Thoracic aorta (tissue), 2 donors: ENCODE measurements at places on chromosomes 2 and 18. TPM values are rescaled to one million over a fixed set of nuclear protein-coding genes. Genes with fewer than 3 reads are reported as not detected.

- no peak for DNase-seq
Measured at GRCh38 chr18:24189664-24190346, 50.9 kb downstream of the CABYR start.

DNA sequence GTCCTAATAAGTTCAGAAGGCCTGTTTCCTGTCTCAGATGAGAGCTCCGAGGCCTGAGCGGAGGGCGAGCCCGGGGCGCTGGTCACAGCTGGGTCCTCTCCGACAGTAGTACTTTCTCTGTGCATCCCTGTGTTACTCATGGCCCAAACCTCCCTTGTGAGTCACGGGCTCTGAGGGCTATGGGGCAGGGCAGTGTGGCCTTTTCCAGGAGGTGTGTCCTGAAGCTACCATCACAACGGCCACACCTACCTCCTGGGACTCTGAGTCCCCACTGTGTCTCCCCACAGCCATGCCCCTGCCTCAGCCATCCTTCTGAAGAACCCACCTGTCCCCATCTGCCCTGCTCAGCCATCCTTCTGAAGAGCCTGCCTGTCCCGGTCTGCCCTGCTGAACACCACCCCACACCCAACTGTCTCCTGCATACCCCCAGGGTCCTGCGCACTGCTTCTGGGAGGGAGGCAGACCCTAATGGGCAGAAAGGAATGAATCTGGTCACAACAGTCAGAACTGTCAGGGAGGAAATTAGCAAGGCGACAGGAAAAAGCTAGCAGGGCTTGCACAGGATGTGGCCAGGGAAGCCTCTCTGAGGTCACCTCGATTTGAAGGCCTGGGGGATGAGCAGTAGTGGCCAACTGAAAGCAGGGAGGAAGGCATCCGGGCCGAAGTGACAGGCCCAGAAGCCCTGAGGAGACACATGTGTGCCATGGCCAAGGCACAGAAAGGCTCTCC, 145.4 kb upstream of the RIOK3 start:
- no peak for DNase-seq

DNA sequence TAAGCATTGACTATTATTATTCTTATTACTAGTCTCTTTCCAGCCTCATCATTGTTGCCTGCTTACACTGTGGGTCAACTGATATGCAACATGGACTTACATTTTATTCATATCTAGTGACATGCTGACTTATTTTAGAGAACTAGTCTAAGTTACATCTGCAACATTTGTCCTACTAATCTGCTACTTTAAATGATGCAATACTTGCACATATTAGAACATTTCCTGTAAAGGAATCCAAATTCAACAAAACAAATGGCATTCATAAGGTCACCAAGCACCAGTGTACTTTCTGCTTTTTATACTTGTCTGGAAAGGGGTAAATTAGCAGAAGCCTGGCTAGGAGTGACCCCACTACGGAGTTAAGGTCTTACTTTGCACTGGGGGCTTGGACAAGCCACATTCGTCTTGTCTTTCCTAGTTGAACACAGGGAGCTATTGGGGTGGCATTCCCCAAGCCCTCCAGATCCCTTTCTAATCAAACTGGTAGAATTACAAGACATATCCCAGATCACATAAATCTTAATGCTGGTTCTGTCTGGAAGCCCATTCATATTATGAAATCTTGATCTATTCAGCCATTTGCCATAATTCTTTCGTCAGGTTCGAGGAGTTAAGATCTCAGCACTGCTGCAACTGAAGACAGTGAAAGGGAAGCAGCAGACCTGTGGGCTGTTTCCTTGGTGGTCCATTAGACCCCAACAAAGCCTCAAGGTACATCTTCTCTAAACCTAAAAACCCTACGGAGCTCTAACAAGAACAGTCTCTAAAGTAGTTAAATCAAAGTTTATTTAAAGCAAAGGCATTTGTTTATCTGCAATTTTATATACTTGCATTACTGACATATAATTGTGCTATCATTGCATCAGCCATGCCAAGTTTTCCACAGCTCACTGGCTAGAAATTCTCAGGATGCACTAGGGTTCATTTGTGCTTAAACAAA, 49.9 kb upstream of the RTN4 start:
- no peak for DNase-seq

- no peak for DNase-seq
Measured at GRCh38 chr2:61763605-61764034, 90.2 kb downstream of the FAM161A start.

DNA sequence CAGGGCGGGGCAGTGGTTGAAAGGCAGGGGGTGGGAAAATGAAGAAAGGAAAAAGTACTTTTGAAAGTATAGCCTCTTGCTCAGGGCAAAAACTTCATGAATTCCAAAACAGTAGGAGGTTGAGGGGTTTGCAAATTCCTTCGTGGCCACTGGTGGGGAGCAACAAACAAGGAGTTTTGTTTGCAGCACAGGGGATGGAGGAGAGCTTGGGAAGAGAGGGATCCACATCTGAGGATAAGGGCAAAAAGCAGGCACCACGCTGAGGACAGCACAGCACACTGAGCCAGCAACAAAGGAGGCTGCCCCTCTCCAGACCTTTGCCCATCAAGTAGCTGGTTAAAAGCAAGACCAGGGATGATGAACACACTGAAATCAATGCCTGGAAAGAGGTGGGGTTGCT, 148.9 kb downstream of the TCF4 start:
- DNase-seq = no peak

- DNase-seq = no peak
Measured at GRCh38 chr2:163312713-163313112, 423.1 kb downstream of the FIGN start.

GRCh38 chr18:13377496-13377895, 158.9 kb downstream of the LDLRAD4 start:
- DNase-seq = no peak

Gene FSIP2
- 1.2 TPM for total RNA-seq

Gene NCL
- total RNA-seq = 80.4 TPM

Gene RTKN
- 23.2 TPM for total RNA-seq

Gene HAAO
- total RNA-seq = 33.7 TPM
